Suppressor macrophage (primary cell): ENCODE measurements at places on chromosomes 11 and 22.

- no peak for DNase-seq
These were observed 98.1 kb downstream of the CEP164 start for GRCh38 chr11:117425679-117426296.

DNA sequence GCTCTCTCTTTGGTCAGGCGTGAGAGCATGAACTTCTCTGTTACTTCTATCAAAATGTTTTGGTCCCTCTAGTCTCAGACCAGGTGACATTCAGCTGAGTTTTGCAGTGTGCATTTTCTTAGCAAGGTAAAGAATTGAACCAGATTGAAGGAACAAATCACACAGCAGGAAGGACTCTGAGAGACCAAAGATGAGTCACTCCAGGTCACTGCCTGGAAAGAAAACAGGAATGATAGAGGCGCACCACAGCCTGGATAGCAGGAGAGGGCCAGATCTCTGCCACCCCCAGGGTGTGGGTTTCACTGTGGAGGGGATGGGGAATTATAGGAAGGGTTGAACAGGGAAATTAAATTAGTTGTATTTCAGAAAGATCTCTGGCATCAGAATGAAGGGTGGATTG is 788.3 kb downstream of the NTM start:
- no peak for DNase-seq

DNA sequence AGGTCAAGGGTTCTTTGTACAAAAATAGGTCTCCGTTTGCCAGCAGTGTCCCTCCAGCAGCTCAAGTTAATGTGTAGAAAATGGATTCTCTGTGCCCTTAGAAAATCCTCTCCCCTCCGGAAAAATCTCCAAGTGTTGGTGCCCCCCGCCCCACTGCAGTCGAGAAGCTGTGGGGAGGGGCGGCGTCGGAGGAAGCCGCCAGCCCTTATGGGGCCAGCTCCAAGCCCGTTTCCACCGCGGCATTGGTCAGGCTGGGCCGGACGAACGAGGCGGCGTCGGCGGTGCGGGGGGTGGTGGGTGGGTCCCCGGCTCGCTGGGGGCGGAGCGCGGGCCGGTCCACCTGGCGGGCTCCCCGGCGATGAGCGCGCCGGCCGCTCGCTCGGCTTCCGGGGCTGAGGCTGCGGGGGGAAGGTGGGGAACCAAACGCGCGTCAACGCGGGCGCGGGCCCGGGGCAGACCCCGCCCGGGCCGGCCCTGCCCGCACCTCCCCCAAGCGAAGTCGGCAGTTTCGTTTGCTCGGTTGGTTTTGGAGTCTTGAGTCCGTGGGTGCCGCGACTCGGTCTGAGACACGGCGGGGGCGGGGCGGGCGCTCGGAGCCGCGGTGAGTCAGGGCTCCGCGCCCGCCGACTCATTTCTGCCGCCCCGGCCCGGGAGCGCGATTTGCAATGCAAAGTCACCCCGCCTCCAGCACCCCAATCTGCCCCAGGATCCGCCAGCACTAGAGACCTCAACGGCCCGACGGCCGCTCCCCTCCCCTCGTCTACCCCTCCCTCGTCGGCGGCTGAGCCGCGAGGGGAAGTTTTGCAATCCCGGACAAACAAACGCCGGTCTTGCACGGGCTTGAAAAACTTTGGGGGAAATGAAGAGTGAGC is 1.4 kb downstream of the ASCL2 start:
- peak; percentile 88 for DNase-seq

- no peak for DNase-seq
These were observed 128.2 kb downstream of the SGSM3 start for GRCh38 chr22:40498420-40499208.

GRCh38 chr11:19225581-19225980 is 15.2 kb downstream of the E2F8 start:
- no peak for DNase-seq

- no peak for DNase-seq
These were observed 208.0 kb downstream of the CASP12 start for GRCh38 chr11:104690241-104690640.

DNA sequence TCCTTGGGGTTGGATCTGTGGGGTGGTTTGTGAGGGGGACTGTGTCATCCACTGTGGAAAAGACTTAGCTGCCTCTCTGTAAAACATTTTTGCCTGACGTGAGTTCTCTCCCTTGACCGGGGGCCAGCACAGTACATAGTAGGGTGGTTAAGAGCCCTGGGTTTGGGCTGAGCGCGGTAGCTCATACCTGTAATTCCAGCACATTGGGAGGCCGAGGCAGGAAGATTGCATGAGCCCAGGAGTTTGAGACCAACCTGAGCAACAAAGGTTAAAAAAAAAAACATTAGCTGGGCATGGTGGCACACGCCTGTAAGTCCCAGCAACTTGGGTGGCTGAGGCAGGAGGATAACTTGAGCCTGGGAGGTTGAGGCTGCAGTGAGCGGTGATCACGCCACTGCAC is 74.7 kb upstream of the WNT7B start:
- no peak for DNase-seq

DNA sequence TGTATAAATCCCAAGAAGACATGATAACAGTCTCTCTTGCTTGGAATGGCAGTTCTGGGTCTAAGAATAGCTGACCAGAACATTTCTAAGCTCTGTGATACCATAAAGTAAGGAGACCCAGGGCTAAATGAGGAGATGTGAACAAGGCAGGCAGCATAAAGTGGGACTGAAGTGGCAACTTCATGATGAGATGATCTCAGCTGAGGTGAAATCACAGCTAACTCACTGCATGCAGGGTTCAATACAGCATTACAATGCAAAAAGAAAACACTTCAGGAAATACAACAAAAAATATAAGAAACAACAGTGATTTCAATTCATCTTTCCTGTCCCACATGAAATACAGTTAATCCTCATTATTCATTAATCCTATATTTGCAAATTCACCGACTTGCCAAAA is 44.6 kb downstream of the MRE11 start:
- DNase-seq, result peak; percentile 12

DNA sequence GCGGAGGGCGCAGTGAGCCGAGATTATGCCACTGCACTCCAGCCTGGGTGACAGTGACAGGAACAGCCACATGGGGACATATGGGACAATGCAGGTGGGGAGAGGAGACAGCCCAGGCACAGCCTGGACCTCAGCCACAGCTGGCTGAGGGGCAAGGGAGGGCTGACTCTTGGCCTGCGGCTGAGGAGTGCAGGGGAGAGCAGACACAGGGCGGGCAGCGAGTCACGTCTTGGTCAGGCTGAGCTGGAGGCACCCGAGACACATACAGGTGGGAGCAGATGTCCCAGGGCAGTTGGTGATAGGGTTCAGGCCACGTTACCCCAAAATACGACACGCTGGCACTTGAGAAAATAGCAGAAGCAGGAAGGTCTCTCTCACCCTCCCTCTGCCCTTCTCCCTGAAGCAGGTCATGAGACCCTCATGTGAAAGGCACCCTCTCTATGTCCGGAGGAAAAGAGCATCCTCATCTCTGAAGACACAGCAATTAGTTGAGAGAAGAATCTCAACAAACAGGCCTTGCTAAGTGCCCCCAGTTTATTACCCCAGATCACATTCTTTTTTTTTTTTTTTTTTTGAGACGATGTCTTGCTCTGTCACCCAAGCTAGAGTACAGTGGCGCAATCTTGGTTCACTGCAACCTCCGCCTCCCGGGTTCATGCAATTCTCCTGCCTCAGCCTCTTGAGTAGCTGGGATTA is 10.5 kb downstream of the KIAA0930 start:
- peak; percentile 64 for DNase-seq

DNA sequence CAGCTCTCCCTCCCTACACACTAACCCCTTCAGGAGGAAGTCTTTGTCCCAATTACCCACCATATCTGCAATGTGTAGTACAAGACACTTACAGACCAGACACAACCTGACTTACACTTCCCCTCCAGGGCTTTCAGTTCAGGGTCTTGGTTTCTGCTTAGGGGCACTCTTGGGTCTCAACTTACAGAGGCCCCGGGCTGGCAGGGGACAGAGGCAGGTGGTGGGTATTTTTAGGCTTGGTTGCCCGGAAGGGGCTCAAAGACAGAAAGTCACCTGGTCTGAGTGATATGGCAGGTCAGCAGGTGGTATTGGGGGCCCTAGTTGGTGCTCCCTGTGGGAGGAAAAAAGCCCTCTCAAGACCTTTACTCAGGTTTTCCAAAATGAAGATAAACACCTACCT is 3.4 kb upstream of the TMEM184B start:
- DNase-seq, result no peak

GRCh38 chr11:15750535-15751308 is 605.6 kb downstream of the SOX6 start:
- no peak for DNase-seq

DNA sequence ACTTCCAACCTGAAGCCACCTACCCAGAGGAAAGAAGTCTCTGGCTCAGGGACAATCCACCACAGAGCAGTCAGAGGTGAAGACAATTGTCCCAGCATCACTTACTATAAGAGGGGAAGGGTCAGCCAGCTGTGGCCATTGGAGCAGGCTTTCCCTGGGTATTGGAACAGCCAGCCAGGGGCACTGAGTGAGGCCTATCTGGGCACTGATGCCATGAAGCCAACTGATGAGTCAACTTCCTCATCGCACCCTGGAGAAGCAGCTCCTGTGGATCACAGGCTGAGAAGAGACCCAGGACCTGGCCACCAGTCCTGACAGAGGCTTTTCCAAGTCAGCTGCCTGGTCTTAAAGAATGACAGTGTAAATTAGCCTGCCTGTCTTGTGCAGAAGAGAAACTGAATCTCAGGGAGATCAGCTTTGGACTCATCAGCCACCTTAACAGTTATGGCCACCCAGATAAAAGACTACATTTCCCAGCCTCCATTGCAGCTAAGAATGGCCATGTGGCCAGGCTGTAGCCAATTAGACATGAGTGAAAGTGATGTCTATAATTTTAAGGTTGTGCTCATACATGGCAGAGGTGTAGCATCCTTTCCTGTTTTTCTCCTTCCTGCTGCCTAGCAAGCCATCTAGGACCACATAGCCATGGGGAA is 19.0 kb downstream of the CHST1 start:
- peak; percentile 18 for DNase-seq

GRCh38 chr11:3188496-3189195 is 23.5 kb upstream of the OSBPL5 start:
- DNase-seq, result no peak

GRCh38 chr11:115500547-115501501 is 3.4 kb downstream of the CADM1 start:
- DNase-seq, result peak; percentile 47

DNA sequence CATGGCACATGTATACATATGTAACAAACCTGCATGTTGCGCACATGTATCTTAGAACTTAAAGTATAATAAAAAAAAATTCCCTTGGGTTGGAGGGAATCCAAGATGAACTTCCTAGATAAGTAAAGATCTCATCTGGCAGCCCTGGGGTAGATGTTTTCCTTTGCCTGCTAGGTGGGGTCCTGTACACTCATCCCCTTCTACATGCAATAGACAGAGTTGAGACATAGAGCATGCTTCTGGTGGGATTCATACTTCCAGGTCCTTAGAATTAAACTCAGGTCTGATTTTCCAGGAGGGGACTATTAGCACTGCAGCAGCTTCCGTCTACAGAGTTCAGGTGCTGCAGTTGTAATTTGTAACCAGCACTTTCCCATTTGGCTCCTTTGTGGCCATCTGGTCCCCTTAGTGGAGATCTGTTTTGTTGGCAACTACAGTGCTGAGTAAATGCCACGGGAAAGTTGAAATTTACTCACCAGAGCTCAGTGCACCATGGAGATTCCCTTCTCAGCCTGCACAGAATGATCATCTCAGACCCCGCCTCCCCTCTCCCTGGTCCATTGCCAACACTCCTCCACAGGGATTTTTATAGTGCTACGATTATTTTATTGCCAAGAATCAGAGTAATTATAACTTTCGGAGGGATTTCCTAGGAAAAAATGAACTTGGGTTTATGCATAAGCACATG is 220.1 kb upstream of the E2F8 start:
- DNase-seq, result no peak

GRCh38 chr11:96333191-96333719 is 9.7 kb downstream of the MAML2 start:
- DNase-seq, result no peak

DNA sequence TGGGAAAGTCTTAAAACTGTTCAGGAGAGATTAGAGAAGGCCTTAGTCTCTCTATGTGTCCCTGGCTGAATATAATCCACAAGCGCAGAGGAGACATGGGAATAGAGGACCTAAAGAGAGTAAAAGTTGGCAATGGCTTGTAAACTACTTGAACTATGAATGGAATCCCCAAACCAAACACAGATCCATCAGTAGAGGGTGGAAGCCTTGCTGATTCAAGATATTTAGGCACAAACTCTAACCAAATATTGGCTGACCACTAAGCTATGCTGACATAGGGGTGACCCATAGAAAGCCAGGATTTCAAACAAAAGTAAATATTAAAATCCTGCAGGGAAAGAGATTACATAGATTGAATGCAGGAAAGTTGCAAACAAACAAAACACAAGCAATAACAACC is 439.2 kb downstream of the DLG2 start:
- DNase-seq, result no peak

DNA sequence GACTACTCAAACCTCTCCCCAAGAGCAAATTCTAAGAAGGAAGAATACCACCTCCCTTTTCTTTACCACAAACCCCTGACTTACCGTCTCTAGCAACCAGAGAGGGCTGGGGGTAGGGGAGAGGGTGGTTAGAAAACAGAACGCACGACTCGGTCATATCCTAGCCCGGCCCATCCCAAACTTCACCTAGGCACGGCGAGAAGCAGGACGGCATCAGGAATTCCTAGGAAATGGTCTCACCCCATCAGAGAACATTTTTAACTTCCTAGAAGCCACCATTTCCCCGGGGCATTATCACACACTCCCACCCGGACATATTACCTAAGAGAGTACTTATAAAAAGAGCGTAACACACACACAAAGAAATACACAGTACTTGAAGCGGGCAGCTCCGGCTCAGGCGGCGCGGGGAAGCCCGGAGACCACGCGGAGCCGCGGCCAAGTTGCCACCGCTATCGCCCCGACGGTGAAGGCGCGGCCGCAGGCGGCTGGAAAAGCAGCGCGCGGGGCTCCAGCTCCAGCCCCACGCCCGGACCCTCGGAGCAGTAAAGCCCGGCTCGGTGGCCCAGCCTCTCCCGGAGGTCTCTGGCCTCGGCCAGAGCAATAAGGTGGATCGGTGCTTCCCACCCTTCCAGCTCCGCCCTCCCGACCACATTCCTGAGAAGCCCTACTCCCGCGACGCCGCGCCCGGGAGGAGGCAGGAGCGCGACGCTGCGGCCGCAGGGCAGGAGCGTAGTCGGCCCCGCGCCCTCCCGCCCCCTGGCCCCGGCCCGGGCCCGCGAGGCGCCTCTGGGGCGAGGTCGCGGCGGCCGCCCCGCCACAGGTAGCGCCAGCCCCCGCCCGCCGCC is 878 bp downstream of the RRAS2 start:
- no peak for DNase-seq

DNA sequence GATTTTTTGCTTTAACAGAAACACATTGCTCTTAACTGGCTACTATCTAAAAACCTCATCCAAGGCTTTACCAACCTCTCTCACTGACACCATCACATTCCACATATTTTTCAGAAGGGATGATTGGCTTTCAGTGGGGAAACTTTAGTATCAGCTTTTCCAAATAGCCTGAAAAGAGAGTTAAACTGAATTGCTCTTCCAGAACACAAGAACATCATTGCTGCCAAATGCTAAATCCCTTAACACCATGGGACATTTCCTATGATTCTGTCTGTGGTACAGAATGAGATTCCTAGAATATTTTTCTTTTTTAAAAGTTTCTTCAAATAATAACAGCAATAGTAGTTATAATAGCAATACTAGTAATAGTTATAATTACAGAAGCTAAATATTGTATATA is 45.4 kb downstream of the SOX6 start:
- no peak for DNase-seq
